Stimulated activated CD8-positive, alpha-beta memory T cell treated with anti-CD3 and anti-CD28 coated beads, Interleukin-15, amount 100 ng/mL, for 24 hours (primary cell): ENCODE measurements at places on chromosomes 2 and 18.

GRCh38 chr2:208245746-208246145, 9.1 kb downstream of the IDH1 start:
- DNase-seq, result no peak

DNA sequence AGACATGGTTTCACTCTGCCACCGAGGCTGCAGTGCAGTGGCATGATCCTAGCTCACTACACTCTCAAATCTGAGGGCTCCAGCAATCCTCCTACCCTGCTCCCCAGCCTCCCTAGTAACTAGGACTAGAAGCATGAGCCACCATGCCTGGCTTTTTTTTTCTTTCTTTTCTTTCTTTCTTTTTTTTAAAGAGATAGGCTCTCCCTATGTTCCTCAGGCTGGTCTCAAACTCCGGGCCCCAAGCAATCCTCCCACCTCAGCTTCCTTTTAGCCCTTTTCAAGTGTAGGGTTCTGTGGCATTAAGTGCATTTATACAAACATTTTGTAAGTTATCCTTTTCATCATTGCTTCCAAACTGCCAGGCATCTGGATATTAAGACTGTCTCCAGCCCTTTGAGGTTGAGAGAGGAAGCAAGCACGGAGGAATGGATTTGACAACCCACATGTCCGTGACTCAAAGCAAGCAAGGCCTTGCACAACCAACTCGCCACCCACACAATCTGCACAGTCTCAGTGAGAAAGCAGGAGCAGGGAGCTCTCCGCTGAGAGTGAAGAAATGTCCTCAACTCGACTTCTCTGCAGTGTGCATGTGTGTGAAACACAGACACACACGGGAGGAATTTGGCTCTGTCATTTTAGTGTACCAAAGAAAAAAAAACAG, 65.6 kb downstream of the ATP8B1 start:
- DNase-seq, result no peak

GRCh38 chr2:220556658-220557057, 929.2 kb downstream of the SLC4A3 start:
- DNase-seq, result no peak

GRCh38 chr2:157989227-157989626, 112.4 kb upstream of the UPP2 start:
- no peak for DNase-seq

- no peak for DNase-seq
Observed at GRCh38 chr18:79334496-79335233, 61.1 kb upstream of the NFATC1 start.

- DNase-seq, result no peak
Observed at GRCh38 chr2:32192418-32192817, 26.8 kb downstream of the SLC30A6 start.

- no peak for DNase-seq
Observed at GRCh38 chr2:62185475-62186155, 10.3 kb upstream of the B3GNT2 start.

- DNase-seq, result no peak
Observed at GRCh38 chr2:220107380-220107791, 480.0 kb downstream of the SLC4A3 start.

- no peak for DNase-seq
Observed at GRCh38 chr2:148922776-148923475, 47.9 kb downstream of the KIF5C start.

DNA sequence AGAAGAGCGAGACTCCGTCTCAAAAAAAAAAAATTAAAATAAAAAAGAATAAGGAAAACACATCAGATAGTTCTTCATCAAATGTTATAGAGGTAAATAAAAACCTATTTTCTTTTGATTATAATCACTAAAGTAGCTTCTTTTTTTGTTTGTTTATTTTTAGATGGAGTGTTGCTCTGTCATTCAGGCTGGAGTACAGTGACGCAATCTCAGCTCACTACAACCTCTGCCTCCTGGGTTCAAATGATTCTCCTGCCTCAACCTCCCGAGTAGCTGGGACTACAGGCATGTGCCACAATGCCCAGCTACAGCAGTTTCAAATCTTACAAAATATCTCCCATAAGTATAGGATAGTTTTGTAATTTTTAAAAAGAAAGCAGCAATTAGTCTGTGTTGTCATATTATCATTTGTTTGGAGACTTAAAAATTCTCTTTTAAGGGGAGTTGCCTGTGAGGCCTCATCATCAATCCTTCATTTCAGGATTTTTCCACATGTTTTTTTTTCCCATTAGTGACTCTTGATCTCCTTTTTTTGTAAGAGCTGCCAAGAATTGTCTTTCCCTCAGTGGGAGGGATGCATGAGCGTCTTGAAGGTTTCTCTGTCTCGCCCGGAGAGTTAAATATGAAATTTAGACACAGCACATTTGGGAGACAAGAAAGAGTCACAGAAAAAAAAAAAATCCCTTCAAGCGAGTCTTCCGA, 275.9 kb downstream of the CDCA7 start:
- no peak for DNase-seq

- no peak for DNase-seq
Observed at GRCh38 chr18:27825689-27826088, 351.2 kb downstream of the CDH2 start.

GRCh38 chr2:178484245-178485041, 4.2 kb downstream of the PLEKHA3 start:
- no peak for DNase-seq

- no peak for DNase-seq
Observed at GRCh38 chr18:8771930-8772329, 66.6 kb downstream of the MTCL1 start.

- DNase-seq, result no peak
Observed at GRCh38 chr2:44429034-44429433, 67.3 kb downstream of the CAMKMT start.

DNA sequence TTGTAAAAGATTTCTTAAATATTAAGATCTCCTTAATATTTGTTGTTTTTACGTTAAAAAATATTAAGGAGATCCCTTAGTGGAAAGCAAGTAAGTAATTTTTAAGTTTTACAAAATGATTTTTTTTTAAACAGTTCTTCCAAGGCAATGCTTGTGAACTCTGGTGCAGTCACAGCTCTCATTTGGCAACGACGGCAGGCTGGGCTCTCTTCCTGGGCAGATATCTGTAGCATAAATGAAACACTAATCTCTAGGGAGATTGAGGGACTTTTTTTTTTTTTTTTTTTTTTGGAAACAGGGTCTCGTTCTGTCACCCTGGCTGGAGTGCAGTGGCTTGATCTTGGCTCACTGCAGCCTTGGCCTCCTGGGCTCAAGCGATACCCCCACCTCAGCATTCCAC, 38.5 kb downstream of the GORASP2 start:
- DNase-seq, result no peak

- no peak for DNase-seq
Observed at GRCh38 chr2:128178650-128179460, 87.9 kb downstream of the UGGT1 start.

DNA sequence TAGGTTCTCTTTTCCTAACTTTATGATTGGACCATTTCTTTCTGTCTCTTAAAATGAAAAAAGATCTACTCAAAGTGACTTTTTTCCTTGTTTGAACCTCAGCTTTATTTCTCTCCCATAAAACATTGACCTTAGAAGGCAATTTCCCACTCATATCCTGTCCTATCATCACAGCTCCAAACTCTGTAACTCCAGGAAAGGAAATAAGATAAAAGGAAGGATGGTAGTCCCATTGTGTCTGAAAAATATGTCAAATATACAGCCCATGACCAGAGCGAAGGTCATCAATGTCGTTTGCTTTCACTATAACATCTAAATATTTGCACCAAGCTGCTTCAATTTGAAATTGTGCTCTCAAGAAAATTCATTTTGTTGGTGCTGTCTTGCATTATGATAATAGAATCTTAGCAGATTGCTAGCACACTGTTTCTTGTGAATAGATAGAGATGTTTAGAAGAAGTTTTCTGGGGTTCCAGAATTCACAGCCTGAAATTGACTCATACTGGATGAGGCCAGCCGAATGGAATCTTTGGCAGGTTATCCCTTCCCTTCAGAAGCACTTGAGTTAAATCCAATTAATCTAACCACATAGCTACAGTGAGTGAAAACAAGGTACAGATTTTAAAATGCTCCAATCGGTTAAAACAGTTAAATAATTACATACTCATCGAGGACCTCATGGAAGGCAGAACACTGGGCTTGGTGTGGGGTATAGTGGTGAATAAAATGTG, 95.1 kb downstream of the CRIM1 start:
- DNase-seq, result no peak

GRCh38 chr18:63182310-63182772, 137.2 kb downstream of the BCL2 start:
- DNase-seq, result no peak

GRCh38 chr2:30588994-30589393, 141.9 kb downstream of the LCLAT1 start:
- DNase-seq, result no peak

DNA sequence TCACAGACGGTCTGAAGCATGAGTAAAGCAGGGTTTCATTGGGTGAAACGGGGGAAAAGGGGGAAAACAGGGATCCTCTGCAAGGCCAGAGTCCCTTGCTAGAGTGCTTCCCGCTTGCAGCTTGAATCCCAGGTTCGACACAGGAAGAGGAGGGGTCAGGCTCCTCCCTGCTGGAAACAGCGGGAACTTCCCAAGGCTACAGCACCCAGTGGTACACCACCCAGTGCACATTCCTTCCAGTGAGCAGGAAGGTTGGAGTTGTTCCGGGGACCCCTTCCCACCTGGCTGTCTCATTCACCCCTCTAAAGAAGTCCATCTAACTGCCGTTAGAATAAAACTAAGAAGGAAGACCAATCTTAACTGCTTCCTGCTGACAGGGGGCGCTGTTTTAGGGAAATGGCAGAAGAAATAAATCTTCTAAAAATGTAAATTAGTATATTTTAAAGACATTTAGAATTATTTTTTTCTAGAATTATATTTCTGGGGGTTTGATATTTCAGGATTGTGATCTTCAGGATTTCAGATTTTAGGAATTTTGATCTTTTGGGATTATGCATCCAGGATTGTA, 230.9 kb downstream of the RBM43 start:
- DNase-seq, result no peak

- no peak for DNase-seq
Observed at GRCh38 chr2:80019571-80020460, 284.7 kb downstream of the LRRTM1 start.

- no peak for DNase-seq
Observed at GRCh38 chr2:19711470-19712372, 190.1 kb downstream of the TTC32 start.

- no peak for DNase-seq
Observed at GRCh38 chr18:62690236-62690815, 25.0 kb upstream of the PHLPP1 start.

GRCh38 chr2:19124135-19124534, 234.3 kb downstream of the OSR1 start:
- no peak for DNase-seq

GRCh38 chr2:63553049-63553448, 35.2 kb downstream of the WDPCP start:
- DNase-seq, result no peak

DNA sequence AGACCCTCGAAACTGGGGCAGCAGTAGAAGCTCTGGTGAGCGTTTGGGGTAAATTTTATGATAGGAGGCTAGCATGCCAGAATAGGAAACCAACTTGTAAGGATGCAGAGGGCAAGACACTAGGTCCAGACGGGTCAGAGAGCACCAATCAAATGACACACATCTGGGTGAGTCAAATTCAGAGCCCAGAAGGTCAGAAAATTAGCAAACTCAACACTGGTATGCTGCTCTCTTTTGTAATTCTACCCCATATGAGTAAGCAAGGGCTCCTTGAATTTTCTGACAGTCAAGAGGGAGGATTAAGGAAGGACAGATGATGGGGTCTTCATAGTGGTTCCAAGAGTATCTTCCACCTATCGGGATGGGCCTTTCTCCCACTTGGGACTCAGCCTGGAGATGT, 209.8 kb downstream of the BCL2 start:
- DNase-seq, result no peak

GRCh38 chr2:165161510-165161909, 42.3 kb downstream of the SCN3A start:
- no peak for DNase-seq

GRCh38 chr2:164599954-164600589, 21.2 kb downstream of the GRB14 start:
- no peak for DNase-seq

GRCh38 chr18:77566604-77567003, 317.0 kb downstream of the GALR1 start:
- no peak for DNase-seq

- no peak for DNase-seq
Observed at GRCh38 chr2:51579412-51579811, 547.5 kb upstream of the NRXN1 start.

DNA sequence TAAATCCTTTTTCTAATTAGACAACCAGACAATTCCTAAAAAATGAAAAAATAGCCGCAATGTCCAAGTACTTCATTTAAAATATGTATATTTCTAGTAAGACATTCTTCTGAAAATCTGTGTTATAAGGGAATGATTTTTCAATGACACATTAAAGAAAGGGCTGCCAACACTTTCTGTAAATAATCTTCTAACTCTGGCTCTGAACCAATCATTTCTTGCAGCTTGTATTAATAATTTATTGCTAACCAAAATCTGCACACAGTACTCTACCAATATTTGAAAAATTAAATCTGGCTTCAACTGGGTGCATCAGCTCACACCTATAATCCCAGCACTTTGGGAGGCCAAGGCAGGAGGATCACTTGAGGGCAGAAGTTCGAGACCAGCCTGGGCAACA, 8.3 kb downstream of the NFU1 start:
- no peak for DNase-seq

GRCh38 chr2:176080540-176081375, 3.0 kb downstream of the EVX2 start:
- no peak for DNase-seq

GRCh38 chr2:177239932-177240630, 24.4 kb downstream of the NFE2L2 start:
- DNase-seq, result no peak

GRCh38 chr2:48444404-48444803, 85.5 kb upstream of the STON1 start:
- no peak for DNase-seq

- no peak for DNase-seq
Observed at GRCh38 chr2:2582998-2583545, 252.0 kb upstream of the MYT1L start.

DNA sequence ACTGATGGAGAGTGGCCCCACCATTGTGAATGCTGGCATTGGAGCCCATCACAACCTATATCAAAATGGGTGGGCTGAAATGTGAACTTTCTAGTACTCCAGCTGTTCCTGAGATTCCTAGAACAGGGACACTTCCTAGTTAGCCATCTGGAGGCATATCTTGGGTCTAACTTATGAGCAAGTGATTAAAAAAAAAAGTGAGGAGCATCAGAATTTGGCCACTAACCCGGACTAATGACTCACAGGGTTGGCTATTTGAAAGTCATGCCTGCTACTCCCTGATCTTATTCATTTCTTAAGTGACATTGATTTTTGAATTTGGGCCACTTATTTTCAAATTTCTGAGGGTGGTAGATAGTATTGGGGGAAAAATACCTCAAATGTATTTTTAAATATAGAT, 216.6 kb downstream of the HRH4 start:
- no peak for DNase-seq

GRCh38 chr2:204180649-204181048, 244.1 kb downstream of the ICOS start:
- DNase-seq, result no peak

DNA sequence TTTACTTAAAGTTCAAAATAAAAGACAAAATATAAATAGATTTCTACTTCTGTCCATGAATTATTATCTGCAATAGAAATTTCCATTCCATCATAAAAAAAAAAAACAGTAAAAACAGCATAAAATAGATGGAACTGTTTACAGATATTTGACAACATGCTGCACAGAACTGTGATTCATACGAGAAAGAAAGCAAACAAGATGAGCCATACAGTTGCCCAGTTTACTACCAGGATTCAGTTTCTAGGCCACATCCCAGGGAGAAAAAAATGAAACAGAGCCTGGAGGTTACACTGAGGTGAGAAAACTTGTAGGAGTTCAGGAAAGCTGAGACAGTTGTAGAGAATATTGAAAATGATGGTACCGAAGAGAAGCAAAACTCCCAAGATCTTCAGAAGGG, 1426.9 kb upstream of the ACVR2A start:
- DNase-seq, result no peak
